ENCODE measurements at places on chromosomes 7 and 10.

DNA sequence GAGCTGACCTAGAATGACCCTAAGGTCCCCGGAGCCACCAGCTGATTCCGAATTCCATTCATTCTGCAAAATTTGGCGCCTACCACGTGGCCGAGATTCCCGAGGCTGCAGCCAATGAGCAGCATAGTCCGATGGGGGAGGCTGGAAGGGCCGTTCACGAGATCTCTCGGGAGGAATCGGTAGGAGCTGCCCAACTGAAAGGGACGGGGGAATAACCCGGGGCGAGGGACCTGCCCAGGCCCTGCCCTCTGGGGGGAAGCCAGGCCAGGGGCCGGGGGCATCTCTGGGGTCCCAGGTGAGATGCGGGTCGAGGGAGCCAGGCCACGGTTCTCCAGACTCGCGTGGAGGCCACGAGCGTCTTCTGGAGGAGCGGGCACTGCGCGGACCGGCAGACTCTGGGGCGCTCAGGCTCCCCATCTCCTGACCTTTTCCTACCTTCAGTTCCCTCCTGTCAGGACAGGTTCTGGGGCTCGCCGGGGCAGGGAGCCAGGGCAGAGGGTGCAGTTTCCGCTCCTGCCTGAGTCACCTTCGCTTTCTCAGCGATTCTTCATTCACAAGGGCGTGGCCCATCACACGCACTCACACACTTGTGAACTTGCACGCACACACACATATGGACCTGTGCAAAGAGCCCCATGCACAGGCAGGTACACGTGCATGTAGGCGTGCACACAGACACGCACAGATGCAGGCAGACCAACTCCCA, 173.4 kb downstream of the RNF216 start:
- DNase-seq: peak; percentile 99

GRCh38 chr7:3888096-3888495, 587.0 kb downstream of the SDK1 start:
- DNase-seq: no peak

DNA sequence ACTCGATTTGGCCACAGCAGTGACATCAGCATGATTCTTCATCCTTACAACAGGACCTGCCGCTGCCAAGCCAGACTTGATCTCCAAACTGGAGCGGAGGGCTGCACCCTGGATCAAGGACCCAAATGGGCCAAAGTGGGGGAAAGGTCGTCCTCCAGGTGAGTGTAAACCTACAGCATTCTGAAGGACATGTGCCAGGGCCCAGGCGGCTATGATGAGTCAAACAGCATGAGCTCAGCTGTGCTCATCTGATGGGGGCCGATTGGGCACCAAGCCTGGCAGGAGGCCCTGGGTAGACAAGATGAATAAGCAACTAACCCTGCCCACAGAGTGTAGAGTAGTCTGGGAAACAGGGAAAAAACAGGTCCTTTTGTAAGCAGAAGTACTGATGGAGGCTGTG, 14.4 kb upstream of the ATP6V0E2 start:
- no peak for DNase-seq

- no peak for DNase-seq
Observed at GRCh38 chr7:87013136-87013839, 46.2 kb downstream of the ELAPOR2 start.

- DNase-seq: no peak
Observed at GRCh38 chr10:128867819-128868218, 599.2 kb upstream of the MGMT start.

DNA sequence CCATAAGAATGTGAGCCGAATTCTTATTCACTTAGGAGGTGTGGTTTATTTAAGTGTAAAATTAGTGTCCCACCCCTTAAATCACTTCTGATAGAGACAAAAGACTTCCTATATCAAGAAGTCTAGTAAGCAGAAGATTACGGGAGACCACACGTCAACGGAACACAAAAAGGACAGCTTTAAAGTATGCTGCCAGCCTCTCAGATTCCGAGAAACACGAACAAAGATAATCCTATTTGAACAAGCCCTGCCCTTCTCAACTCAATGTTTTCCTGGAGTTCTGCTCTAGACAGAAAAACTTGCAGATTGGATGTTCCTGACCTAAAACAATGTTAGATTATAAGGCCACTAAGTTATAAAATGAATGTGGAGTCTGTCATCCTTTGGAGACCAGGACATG, 4.9 kb upstream of the MCU start:
- no peak for DNase-seq

GRCh38 chr7:90708841-90709317, 112.8 kb downstream of the CDK14 start:
- DNase-seq: no peak
